AG04450 (cell line): ENCODE measurements at places on chromosomes 5 and 9.

DNA sequence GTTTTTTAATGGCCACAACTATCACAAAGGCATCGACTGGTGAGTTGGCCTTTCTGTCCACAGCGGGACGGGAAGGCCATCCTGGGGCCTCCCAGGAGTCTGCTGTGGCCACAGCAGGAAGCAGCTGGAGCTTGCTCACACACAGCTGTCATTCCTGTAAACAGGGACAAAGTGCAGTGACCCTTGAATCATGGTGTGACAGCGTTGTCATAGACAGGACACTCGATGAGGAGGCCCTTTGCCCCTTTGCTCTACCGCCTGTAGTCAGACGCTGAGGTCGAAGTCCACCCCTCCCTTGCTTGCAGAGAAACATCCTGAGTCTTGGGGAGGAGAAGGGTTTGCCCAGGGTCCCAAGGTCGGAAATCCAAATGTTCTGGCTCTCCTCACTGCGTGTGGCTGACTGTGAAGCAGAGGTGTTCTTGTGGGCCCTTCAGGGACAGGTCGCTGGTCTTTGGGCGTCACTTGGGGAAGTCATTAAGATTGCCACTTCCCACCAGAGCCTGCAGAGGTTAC is 35.1 kb downstream of the NDST1 start:
- DNase-seq: no peak

- DNase-seq: no peak
These were observed 29.4 kb downstream of the NANS start for GRCh38 chr9:98085944-98086343.

DNA sequence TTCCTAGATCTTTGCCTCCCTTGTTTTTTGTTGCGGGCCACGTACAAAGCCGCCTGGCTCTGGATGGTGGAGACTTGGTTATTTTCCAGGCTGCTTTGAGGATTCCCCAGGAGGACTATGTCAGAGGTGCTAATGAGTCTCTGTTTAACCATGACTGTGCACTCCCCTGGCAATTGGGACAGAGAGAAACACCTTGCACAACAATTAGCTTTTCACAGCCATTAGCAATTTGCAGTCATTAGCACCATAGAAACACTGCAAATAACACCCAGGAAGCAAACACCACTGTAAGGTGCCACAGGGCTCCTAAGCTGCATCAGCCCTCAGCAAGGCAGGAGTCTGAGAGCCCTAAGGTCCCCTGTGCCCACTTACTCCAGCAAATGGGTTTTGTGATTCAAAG is 201.0 kb upstream of the VLDLR start:
- no peak for DNase-seq

GRCh38 chr9:117120061-117120460 is 294.8 kb downstream of the ASTN2 start:
- DNase-seq: no peak

DNA sequence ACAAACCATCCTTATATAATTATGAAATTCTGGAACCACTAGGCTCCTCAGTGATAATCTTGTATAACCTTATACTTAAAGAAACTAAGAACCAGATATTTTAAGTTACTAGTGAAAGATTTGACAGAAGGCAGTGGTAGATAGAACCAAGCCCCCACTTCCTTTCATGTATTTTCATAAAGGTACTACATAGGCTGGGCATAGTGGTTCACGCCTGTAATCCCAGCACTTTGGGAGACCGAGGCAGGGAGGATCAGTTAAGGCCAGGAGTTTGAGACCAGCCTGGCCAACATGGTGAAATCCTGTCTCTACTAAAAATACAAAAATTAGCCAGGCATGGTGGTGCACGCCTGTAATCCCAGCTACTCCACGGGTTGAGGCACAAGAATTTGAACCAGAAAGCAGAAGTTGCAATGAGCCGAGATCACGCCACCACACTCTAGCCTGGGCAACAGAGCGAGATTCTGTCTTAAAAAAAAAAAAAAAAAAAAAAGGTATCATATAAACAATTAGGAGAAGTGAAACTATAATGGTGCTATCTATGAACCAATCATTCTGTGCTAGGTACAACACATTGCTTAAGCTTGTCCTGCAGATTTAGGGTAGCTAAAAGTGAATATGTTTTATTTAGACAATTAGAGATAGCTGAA is 27.9 kb upstream of the DTWD2 start:
- no peak for DNase-seq

GRCh38 chr9:72855321-72855720 is 97.5 kb downstream of the ALDH1A1 start:
- DNase-seq: no peak

DNA sequence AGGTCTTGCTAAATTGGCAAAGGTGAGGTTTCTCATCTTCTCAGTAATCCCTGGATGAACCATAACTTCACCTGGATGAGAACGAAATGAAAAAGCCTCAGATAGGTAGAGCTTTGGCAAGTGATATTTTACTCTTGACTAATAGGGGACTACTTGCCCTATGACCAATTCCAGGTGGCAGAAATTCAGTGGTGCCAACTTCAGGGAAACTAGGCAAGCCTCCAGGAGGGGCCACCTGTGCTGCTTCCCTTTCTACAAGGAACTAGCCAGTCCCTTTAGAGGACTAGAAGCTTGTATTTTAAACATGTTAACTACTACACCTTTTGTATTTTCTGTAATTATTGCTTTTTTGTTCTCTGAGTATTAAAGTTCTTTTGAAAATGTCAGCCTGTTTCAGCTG is 169.0 kb upstream of the GRIA1 start:
- no peak for DNase-seq

- DNase-seq: no peak
These were observed 453.7 kb downstream of the LRRC70 start for GRCh38 chr5:63032343-63032742.

DNA sequence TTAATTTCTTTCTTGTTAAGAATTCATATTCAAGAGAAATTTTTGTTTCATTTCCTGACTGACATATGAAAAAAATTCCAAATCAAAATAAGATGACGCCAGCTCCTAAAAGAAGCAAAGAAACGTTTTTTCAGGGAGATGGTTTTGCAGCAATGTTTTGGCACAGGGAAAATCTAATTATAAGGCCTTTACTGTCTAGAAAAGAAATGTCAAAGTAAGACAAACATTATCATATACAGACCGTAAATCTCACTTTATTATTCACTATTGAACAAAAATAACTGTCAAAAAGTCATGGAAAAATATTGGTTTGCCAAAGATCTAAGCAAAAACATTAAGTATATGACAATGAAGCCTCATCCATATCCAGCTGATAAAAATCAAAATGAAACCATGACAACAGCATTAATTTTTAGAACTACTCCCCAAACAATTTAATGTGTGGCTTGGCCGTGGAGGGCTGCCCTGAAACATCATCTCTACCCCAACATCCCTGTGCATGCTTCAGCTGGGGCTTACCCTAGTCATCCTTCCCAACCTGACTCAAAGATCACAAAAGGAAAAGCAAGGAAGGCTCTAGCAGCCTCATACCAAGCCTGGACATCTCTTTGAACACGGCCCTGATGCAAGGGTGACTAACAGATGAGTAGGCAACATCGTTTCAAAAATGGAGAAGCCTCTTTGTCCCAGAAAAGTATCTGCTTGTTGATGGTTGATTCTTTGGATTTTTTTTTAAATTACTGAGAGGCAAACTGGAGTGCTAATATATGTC is 95.6 kb downstream of the ARSB start:
- DNase-seq: no peak

DNA sequence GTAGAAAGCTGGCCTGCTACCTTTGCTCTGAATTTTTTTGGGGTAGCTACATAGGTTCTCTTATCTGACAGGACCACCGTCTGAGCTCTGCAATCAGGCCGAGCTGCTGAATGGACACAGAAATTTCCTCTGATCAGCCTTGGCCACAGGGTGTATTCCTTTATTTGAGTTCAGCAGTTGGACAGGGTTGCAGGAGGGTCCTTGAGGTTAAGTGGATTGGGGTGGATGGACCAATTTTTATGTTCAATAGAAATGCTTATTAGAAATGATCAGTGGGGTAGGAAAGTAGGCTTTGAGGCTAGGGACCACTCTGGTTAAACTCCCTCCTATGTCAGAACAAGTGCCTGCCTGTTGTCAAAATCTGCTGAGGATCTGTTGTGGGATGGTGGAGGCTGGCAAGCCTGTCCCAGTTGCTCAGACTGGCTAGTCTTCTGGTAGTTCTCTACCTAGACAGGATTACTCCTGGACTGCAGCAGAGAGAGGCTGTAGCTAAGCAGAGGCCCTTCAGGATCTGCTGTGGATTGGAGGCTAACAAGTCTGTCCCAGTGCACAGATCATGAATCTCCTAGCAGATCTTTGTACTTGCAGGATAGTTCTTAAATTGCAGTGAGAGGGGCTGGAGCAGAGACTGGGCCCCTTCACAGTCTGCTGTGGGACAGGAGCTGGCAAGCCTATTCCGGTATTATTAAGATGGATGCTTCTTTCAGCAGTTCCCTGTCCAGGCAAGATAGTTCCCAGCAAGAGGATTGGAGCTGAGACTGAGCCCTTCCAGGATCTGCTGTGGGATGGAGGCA is 18.0 kb downstream of the XRCC4 start:
- no peak for DNase-seq

GRCh38 chr5:138705007-138705406 is 48.2 kb upstream of the CTNNA1 start:
- no peak for DNase-seq

DNA sequence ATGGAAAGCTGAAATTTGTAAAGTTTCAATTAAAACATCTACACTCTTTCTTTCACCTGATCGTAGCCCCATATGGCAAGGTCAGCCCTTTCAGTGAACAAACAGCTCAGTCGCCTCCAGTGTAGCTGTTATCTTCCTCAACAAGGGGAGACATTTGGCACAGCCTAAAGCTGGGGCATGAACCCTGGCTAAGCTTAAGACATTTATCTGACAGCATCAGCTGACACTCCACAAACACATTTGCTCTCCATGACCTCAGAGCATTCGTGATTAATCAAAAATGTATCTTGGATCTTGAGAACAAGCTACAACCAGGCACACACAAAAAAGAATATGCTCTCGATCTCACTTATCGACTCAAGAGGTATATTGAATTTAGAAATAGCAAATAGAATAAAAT is 67.3 kb downstream of the POU5F2 start:
- no peak for DNase-seq

GRCh38 chr5:147699496-147700088 is 82.9 kb downstream of the JAKMIP2 start:
- DNase-seq: no peak

DNA sequence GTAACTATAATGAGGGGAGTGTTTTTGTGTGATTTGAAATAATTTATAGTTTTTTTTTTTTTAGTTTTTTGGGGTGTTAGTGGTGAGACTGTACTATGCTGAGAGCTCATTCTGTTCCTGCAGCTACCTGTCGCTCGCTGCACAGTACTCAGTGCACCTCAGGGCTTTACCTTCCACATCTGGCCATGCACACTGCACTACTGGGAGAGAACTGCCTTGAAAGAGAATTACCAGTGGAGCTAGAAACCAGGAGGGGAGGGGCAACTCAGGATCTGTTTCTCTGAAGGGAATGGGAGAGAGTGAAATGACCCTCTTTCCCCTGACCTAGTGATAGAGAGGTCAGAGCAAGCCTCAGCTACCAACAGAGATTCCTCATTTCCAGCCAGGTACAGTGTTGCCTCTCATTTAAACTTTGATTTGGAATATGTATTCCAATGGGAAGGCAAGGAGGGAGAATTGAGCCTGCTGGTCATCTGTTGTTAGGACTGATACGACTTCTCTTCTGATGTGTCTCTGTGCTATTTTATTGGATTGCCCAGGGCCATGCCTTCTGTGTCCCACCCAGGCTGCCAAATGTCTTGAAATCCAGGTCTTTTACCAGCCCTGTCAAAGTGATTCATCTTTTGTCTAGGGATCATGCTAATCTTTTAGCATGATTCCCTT is 8.9 kb downstream of the ATG10 start:
- no peak for DNase-seq

DNA sequence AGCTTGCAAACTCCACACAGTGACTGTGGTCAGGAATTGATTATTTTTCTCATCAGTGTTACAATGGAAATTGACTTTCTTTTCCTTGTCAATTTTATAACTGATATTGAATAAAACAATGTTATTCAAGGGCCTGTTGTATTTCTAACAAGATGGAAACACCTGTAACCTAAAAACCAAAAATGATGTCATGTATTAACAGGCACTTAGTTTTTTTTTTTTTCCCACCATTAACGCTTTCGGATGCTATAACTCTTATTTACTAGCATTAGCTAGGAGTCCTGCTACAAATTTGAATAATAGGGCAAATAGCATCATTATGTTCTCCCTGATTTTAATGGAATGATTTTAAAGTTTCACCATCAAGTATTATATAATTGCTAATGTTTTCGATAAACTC is 30.3 kb downstream of the RNF180 start:
- DNase-seq: no peak

- DNase-seq: no peak
These were observed 54.2 kb downstream of the PRELID2 start for GRCh38 chr5:145780982-145781381.

DNA sequence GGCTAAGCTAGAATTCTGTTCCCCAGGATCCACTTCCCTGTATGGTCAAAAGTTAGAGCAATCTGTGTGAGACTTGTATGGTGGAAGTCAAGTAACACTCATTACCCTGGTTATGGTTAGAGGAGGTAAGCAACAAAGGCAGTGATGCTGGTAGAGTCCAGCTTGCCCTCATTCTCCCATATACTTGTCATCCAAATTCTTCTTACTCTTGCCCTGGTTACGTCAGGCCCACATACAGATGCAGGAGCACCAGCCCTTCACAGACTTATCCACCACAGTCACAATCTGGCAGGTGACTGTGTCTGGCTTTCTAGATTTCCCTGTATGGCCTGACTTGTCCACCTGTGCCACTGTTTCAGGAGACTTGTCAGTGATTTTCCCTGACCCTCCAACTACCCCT is 35.4 kb downstream of the PGGT1B start:
- no peak for DNase-seq

DNA sequence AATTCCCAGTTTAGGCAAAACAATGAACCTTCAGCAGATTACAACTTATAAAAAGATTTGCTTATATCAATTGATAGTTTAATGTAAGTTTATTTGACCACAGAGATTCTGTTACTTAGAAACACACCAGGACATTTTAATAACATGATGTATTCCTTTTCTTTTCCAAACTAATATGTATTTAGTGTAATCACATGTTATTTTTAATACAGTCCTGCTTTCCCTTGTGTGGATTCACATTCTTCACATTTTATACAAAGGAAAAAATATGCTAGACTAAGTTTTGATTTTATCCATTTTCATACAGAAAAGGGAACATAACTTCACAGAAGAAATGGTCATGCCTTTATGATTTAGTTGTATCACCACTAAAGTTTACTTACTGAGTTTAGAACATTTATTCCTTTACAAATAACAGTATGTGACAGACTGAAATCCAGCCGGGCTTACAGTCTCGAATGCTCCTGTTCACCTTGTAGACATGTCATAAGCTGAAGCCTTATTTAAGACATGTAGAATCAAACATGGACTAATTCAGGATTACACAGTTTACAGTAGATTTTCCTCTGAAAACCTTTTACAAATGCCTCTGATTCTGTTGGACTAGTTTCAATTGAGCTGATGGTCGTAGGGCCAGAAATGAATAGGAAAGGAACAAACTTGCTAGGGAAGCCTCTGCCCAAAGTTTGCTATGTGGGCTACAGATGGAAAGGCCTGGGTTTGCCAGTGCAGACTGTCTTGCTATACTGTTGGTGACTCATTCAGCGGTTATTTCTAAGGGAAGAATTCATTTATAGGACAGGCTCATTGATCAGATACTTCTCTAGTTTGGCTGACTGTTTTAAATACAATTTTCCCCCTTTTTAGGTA is 6.6 kb upstream of the ASPN start:
- no peak for DNase-seq

GRCh38 chr5:71782771-71783770 is 64.0 kb downstream of the CARTPT start:
- DNase-seq: peak; percentile 36
